ENCODE measurements at places on chromosomes 2 and 18.

DNA sequence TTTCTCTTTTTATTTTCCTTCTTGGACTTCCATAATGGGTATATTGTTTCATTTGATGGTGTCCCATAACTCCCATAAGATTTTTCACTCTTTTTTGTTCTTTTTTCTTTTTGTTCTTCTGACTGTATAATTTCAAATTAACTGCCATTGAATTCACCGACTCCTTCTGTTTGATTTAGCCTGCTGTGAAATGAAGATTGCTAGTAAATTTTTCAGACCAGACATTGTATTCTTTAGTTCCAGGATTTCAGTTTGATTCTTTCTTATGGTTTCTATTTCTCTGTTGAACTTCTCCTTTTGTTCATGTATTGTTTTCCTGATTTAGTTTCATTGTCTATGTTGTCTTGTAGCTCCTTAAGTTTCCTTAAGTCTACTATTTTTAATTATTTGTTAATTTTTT is 87.6 kb upstream of the SPOPL start:
- no peak for DNase-seq

GRCh38 chr2:128538396-128538795 is 219.7 kb upstream of the HS6ST1 start:
- no peak for DNase-seq

DNA sequence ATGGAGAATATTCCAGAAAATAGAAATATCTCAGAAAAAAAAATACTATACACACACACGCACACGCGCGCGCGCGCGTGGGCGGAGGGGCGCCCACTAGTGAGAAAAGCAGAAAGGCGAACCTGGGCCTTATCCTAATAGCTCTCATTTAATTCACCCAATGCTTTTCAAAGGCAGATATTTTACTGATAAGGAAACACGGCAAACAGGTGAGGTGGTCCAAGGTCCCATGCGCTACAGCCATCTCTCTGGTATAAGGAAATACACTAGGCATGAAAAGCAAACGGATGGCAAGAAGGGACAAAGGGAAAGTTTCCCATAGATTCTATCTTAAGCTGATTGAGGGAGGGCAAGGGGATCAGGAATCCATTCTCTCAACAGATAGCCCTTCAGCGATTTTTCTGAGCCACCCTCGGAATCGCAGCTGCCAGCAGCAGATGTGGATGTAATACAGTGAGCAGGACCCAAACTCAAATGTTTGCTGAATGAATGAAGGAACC is 136.7 kb downstream of the TMEM247 start:
- peak; percentile 33 for DNase-seq

GRCh38 chr18:3457261-3457724 is 7.3 kb downstream of the TGIF1 start:
- no peak for DNase-seq

GRCh38 chr18:55487997-55488396 is 100.0 kb downstream of the TCF4 start:
- DNase-seq, result no peak

DNA sequence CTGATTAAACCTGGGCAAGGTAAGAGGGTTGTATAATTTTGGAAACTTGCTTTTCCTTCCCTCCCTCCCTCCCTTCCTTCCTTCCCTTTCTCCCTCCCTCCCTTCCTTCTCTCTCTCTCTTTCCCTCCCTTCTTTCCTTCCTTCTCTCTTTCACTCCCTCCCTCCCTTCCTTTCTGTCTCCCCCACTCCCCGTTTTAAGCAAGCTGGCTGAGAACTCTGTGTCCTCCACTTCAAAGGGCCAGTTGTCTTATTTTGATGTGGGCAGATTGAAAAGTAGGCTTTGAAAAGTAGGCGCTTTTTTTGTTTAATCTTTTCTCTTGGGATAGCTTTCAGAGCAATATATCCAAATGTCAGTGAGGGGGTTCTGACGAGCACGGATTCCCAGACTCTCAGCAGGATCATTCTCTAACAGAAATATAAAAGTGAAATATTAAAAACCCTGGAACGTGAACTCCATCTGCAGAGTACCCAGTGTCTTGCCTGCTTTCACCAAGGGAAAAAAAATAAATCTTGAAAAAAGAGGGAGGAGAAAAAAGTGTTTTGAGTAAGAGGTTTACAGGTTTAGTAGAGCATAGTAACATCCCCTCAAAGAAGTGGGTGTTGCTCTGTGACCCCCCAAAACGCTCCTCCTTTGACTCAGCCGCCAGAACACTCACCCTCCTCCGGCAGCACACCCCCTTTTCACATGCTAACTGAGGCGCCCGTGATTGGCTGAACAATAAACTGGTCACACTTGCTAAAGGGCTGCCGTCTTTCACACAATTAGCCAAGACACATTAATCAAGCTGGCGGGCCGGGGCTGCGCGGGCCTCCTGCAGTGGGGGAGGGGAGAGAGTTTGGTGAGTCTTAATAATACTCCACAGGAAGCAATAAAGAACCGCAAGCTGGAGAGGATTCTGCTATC is 52.2 kb downstream of the CDK15 start:
- no peak for DNase-seq

DNA sequence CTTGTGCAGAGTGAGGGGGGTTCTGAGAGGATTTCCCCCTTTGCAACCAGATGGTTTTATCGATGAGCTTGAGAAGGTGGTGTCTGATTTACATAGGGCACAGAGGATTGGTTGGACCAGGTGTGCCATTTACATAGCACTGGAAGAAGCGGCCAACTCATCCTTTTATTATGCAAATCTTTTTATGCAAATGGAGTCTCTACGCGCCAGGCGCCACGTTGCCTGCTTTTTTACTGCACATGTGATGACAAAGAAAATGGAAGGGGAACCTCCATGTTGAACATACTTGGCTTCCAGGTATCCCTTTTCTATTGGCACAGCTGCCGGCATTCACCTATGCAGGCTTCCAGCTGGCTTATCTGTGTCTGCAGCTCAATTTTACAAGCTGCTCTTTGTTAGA is 18.4 kb upstream of the TXNL4A start:
- DNase-seq, result no peak

GRCh38 chr2:25042321-25043240 is 705 bp downstream of the EFR3B start:
- peak; percentile 15 for DNase-seq

DNA sequence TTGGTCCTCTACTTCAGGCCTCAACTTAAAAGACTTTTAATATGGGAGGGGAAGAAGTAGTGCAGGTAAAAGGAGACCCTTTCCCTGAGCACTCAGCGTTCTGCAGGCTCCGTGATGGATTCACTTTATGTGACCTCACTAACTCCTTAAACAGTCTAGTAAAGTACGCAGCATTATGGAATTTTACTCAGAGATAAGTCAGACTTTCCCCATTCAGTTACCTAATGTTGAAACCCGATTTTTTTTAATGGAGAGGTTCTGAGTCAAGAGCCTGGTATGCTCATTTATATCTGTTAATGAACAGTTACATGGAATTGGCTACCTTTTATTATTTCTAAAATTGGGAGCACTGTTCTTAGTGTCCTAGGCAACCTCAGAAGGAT is 34.1 kb downstream of the RASGRP3 start:
- DNase-seq, result no peak

- DNase-seq, result no peak
These were observed 59.3 kb upstream of the DCC start for GRCh38 chr18:52280702-52281101.

GRCh38 chr2:55010915-55011314 is 39.3 kb downstream of the RTN4 start:
- DNase-seq, result peak; percentile 35

DNA sequence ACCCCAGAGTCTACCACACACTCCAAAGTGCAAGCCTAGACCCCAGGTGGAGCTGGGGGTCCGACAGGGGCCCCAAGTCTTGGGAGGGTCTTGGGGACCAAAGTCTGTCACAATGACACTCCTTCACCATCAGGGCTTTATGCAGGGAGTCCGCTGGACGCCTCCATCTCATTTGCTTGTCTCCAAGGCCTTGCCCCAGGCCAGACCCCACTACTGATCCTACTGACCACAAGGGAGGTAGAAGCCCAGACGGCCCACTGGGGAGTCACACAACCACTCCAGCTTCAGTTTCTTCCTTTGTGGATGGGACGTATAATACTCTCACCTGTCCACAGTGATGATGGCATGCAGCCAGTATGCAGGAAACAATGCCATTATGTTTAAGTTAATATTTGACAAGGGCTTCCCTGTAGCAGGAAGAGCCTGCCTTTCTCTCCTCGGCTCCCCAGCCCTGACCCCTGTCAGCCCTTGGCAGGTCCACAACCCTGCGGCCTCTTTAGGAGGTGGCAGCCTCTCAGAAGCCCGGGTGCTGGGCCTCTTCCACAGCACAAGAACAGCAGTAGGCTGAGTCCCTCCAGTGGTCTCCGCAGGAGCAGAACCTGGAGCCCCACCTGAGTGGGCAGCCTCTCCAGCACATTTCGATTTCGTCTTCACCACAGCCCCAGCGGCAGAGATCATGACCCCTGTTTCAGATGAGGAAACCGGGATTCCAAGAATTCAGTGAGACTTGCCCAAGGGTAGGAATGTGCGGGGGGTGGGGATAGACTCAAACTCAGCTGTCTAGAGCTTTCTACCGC is 6.5 kb downstream of the BIN1 start:
- no peak for DNase-seq

DNA sequence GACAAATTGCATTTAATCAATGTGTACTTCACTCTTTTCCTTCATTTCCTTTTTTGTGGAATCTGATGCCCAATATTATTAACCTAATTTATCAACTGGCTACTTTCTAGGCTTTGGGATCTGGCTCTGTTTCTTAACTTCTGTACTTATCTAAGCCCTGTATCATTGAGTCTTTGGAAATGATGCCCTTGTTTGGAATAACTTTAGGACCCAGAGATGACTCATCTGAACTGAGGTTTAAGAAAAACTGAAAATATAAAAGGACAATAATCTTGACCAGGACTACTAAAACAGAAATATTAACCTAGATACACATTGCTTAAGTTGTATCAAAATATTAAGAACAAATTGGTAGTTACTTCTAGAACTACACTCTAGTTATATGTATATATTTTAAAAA is 600.8 kb downstream of the CPS1 start:
- no peak for DNase-seq

- DNase-seq, result no peak
These were observed 202.3 kb downstream of the KCNH7 start for GRCh38 chr2:162636206-162636728.

DNA sequence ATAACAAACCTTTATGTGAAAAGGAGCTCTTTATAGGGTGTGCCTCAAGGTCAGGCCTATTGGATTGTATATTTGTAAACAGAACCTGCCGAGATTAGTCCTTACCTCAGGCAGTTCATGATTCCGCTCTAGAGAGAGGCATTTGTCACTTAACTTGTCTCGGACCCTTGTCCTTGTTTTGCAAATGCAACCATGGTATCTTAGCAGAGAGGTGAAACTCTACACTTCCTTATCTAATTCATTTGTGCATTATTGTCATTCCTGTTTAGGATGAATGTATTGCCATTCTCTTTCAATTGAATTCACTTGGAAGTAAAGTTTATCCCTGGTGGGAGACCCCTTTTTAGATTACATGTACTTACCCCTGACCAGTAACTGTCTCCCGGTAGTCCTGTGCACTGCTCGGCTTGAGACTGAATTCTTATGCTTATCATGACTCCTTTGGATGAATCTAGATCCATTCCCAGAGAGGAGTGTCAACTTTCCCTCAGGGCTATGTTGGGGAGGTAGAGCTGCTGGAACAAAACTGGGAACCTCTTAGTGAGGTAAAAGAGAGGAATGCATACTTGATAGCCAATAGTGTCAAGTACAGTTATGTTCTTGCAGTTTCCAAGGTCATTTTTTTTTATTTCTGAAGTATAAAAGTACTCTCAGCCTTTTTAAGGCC is 46.6 kb downstream of the SGPP2 start:
- DNase-seq, result no peak

GRCh38 chr2:161100211-161100895 is 59.9 kb upstream of the TANK start:
- no peak for DNase-seq

DNA sequence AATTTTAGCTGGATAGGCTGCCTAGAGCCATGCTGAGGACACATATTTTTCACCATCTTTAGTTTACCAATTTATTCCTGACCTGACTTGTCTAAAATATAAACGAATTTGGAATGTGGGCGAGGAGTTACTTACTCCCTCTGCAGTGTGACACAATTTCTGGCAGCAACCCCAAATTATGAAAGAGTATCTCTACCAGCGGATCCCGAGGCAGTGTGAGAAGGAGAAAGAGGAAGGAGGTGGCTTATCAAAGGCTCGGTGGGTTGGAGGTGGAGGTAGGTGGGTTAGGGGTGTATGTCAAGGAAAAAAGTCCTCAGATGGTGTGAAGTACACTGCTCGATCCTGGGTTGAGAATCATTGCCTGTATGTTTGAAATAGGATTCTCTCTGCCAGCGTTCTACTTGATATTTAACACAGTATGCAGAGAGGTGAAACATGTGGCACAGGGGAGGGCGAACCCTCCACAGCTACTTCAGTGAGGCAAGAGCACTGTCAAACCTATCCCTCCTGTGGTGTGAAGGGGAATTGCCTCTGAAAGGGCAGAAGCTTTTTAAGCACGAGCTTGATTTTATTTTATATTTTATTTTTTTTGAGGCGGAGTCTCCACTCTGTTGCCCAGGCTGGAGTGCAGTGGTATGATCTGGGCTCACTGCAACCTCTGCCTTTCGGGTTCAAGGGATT is 76.0 kb downstream of the RFTN2 start:
- DNase-seq, result peak; percentile 38

DNA sequence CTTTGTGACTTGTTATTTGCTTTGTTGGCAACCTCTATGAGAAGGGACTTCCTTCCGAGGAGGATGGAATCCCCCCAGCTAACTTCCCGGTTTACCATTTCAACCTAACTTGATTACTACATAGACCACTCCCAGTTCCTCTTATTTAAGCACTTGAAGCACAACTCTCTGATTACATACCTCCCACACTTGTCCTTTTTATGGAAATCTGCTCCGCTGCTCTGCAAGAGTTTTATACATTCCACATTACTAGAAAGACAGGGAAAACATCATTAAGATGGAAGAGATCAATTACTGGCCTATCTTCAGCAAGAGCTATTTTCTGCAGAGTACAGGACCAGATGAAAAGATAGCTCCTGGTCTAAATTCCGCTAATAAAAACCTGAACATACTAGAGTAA is 160.0 kb upstream of the PGAP1 start:
- peak; percentile 91 for DNase-seq

GRCh38 chr2:138670734-138671133 is 109.5 kb downstream of the NXPH2 start:
- no peak for DNase-seq

GRCh38 chr18:14908541-14908940 is 160.6 kb downstream of the ANKRD30B start:
- no peak for DNase-seq

- DNase-seq, result no peak
These were observed 38.0 kb downstream of the TSHZ1 start for GRCh38 chr18:75248426-75249174.

DNA sequence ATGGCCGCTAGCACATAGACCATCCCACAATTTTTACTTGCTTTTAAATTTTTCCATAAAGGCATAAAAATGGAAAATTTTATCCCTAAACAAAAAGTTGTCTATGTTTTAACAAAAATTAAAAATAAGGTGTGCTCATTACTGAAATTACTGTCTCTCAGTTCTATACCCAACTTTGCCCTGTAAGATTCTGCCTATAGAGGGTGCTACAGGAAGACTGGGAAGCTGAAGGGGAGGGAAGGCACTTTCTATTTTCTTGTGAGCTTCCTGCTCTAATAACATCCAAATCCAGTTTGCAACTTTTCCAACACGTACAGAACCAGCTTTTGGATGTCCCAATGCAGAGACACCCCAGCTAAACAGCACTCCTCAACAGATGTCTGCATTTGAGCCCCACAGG is 666.9 kb downstream of the PLCL1 start:
- no peak for DNase-seq

- no peak for DNase-seq
These were observed 254.6 kb upstream of the RND3 start for GRCh38 chr2:150742094-150742493.

GRCh38 chr2:16284941-16285625 is 344.7 kb downstream of the MYCN start:
- no peak for DNase-seq
